Pancreas (tissue), 10 donors: ENCODE measurements at places on chromosomes 5 and 9. TPM values are rescaled to one million over a fixed set of nuclear protein-coding genes. Genes with fewer than 3 reads are reported as not detected.
A peak's percentile ranks its signal among the peaks of the same experiment; 100 is the strongest.

LPAR1 gene
- 3.8 TPM for total RNA-seq

DELE1 gene
- total RNA-seq, result 32.1 TPM

PCDHGB1 gene
- 1.7 TPM for total RNA-seq

RXRA gene
- 21.1 TPM for total RNA-seq

F2R gene
- total RNA-seq, result 15.0 TPM

BRD8 gene
- 42.1 TPM for total RNA-seq

ORM2 gene
- total RNA-seq, result not detected

CACFD1 gene
- total RNA-seq, result 16.8 TPM

OSMR gene
- total RNA-seq, result 8.8 TPM

C1QTNF3 gene
- total RNA-seq, result 2.0 TPM

ZFP2 gene
- 1.1 TPM for total RNA-seq

GRHPR gene
- total RNA-seq, result 46.8 TPM

F12 gene
- total RNA-seq, result 1.7 TPM

TPRN gene
- total RNA-seq, result 98.0 TPM

FBLL1 gene
- total RNA-seq, result 1.5 TPM

GRCh38 chr5:124341066-124341858 is 405.2 kb downstream of the ZNF608 start:
- no peak for DNase-seq

- DNase-seq, result no peak
Measured at GRCh38 chr9:90065851-90066250, 461.0 kb downstream of the GADD45G start.

- no peak for DNase-seq
Measured at GRCh38 chr9:97558701-97559101, 57.2 kb downstream of the TMOD1 start.

- DNase-seq, result no peak
Measured at GRCh38 chr5:72501488-72501887, 5.7 kb downstream of the ZNF366 start.

- DNase-seq, result no peak
Measured at GRCh38 chr5:6730407-6730806, 17.2 kb downstream of the TENT4A start.

GRCh38 chr5:96516631-96517071 is 83.6 kb upstream of the PCSK1 start:
- no peak for DNase-seq

GRCh38 chr9:104772714-104773510 is 9.0 kb downstream of the NIPSNAP3B start:
- DNase-seq, result no peak

- DNase-seq, result peak; percentile 69
Measured at GRCh38 chr9:13033959-13034693, 245.4 kb downstream of the MPDZ start.

- DNase-seq, result no peak
Measured at GRCh38 chr5:178576591-178577351, 13.4 kb downstream of the COL23A1 start.

DNA sequence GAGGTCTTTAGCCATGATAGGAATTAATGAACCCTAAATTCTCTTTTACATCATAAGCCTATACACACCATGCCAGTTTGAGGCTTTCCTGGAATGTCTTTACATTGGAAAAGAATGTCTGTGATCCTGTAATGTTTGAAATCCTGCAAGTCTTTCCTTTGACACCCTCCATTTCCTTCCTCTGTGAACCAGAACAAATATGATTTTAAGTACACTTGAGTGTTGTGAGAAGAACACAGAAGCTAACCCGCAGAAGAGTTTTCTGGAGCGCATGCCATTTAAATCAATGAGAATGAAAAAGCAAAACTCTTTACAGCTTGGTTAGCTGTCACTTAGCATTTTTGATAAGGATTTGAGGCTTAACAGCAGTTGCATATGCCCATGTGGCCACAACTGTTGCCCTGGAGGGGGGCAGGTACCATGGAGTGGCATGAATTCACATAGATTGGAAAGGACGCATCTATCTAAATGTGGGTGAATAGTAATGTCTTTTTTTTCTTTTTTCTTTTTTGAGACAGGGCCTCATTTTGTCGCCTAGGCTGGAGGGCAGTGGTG is 372.6 kb downstream of the KDM4C start:
- no peak for DNase-seq

- DNase-seq, result no peak
Measured at GRCh38 chr5:123997462-123998215, 485.7 kb downstream of the CSNK1G3 start.

DNA sequence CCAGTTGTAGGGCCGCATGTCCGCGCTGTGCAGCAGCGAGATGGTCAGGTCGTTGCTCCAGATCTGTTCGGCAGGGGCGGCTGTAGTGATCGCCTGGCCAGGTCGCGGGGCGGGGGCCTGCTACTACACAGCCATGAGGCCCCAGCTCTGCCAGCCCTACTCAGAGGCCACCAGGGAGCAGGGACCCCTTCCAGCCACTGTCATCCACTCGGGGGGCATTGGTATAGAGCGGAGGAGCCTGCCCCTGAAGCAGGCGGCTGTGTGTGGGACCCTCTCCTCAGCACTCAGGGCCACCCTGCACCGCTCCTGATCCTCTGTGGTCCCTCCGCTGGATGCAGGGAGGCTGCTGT is 1.7 kb downstream of the FBXW5 start:
- DNase-seq, result no peak

- DNase-seq, result no peak
Measured at GRCh38 chr5:11143456-11144267, 382.6 kb upstream of the DAP start.

DNA sequence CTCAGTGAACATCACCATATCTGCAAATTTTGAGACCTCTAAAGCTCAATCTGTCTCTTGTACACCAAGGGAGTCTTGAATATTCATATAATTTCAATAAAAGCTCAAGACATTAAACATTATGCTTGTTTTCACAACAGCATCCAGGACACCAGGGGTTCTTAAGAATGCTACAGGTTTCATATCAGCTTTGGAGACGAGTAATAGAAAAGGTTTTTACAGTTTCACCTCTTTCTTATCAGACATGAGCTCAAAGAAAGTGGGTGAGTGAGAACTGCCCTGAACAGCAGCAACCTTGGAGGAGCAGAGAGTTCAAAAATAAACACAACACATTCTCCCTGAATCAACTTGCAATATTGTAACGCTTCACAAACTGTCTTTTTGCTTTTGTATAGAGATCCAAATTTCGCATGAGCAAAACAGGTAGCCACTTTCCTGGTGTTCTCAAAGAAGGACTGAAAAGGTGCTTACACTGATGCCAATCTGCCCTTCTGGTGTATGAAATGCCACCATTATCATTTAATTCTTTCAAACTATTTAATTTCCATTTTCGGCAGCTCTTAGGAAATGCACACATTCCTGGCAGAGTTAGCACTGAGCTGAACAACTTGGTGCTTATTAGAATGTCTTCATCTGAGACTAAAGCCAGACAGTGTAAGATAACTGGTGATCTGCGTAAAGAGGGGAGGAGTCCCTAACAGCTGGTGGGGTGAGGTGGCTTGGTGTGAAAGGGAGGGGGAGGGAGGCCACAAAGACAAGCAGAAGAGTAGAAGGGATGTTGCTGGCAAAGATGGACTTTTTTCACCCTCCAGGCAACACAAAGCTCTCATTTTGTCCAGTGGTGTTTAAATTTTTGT is 535.3 kb downstream of the PDE4D start:
- DNase-seq, result no peak

GRCh38 chr5:14581891-14582796 is 552 bp downstream of the OTULINL start:
- peak; percentile 74 for DNase-seq

DNA sequence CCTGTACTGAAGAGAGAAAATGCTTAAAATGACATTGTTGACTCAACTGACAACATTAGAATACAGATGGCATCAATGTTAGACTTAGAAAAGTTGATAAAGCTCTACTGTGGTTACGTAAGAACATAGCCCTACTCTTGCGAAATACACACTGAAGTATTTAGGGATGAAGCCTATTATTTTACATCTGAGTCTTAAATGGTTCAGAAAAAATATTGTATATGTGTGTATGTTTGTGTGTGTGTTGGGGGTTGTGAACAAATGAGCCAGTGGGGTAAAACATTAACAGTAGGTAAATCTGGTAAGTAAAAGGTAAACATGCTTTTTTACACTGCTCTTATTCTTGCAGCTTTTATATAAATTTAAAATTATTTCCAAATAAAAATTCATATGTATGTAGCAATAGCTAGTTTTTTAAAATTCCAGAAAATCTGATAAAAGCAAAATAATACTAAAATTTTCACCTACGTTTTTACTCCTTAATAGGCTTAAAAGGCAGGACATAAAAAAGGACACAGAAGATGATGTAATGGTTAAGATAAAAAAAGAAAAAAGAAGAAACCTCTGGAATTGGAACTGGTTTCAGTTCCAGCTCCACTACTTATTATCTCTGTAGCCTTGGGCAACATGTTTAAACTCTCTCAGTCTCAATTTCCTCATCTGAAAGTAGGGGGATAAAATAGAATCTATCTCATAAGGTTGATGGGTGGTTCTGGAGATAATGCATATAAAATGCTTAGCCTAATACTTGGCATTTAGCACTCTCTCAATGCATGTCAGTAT is 44.3 kb downstream of the GARNL3 start:
- DNase-seq, result no peak

- DNase-seq, result no peak
Measured at GRCh38 chr5:109566361-109566760, 123.4 kb upstream of the MAN2A1 start.

- no peak for DNase-seq
Measured at GRCh38 chr5:73786043-73786831, 160.2 kb downstream of the ARHGEF28 start.

- DNase-seq, result peak; percentile 49
Measured at GRCh38 chr9:134329886-134330285, 3.6 kb downstream of the RXRA start.

DNA sequence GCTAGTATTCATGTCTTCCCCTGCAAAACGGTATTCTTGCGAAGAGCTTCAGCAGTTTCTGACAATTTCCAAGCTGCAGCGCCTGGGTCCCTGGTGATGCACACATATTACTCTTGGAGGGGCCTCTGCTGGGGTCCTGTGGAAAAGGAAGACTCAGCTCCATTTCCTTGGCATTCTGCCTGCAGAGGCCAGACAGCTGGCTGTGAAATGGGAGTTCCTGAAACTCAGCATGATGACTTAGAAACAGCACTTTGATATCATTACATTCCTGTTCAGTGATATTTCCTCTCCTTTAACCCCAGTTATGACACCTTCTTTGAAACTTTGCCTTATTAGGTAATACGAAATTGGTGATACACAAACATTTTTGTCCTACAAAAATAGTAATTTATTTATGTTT is 98.5 kb downstream of the APBA1 start:
- no peak for DNase-seq

GRCh38 chr5:3217771-3218495 is 377.7 kb upstream of the IRX1 start:
- no peak for DNase-seq

DNA sequence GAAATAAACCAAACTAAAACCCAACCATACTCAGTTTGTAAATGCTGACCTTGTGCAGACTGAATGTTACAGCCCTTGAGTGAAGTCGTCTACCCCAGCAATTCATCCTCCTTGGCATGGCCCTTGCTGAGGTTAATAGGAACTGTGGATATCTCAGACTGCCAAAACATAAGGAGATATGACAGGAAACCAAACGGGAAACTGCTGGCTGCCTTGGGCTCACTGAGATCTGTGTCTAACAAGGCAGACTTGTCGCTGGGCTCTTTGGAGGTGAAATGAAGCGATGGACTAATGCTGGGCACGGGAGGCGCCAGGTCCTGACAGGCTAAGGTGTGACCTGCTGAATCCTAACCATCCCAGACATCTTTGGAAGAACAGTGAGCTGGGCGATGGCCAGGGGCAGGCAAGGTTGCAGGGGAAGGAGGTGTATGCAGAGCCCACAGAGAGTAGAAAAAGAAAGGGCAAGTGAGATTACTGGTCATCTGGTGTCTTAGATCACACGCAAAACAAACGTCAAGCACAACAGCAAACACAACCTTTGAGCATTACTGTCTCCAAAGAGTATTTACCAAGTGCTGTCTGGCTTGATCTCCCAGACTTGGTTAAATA is 44.6 kb upstream of the ALDH1A1 start:
- DNase-seq, result peak; percentile 14

DNA sequence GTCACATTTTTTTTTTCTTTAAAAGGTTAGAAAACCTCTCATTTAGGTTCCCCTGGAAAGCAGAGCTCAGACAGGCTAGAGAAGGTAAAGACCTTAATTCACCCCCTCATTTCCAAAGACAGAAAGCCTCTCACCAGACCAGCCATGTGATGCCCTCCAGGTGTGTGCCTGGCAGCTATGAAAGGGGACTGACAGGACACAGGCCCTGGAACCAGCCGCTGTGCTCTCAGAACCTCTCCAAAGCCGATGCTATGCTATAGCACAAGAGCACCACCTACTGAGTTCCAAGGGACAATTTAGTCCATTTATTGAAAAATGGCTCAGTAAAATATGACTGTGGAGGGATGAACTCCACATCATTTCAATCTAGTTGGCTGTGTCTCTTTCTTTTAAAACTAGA is 48.8 kb downstream of the FANCC start:
- peak; percentile 73 for DNase-seq

DNA sequence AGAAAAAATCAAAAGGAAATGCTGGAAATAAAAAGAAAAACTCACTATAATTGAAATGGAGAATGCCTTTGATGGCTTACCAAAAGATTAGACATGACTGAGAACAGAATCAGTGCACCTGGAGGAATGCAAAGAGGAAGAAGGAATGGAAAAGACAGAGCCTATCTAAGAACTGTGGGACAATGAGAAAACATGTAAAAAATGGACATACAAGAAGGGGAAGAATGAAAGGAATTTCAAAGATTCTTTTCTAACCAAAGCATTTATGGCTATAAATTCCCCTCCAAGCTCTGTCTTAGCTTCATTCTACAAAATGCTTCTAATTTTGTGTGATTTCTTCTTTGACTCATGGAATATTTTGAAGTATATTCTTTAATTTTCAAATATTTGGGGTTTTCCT is 47.5 kb upstream of the CLK4 start:
- no peak for DNase-seq

DNA sequence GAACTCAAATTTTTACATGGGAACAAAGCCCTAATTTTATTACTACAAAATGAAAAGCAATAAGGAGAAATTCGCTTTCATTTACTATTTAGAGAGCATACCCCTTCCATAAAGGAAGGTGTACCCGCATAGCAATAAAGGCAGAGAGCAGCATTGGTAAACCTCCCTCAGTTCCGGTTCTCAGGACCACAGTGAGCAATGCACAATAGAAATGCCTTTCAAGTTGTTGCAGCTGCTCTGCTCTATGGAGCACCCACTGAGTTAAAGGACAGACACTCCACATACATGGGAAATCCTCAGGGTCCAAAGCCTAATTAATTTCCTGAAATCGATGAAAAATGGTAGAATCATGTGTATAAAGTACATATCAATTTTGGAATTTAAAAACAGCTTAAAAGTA is 89.9 kb upstream of the MPDZ start:
- DNase-seq, result no peak

GRCh38 chr9:85425153-85425611 is 316.6 kb downstream of the AGTPBP1 start:
- DNase-seq, result peak; percentile 74

GRCh38 chr5:156589104-156589945 is 260.8 kb upstream of the PPP1R2B start:
- DNase-seq, result no peak

- DNase-seq, result no peak
Measured at GRCh38 chr5:149118463-149118862, 22.8 kb upstream of the ABLIM3 start.

- DNase-seq, result no peak
Measured at GRCh38 chr5:43620944-43621505, 18.0 kb downstream of the NNT start.
